Smooth muscle cell of the umbilical artery (primary cell): ENCODE measurements at places on chromosomes 6 and 20. TPM values are rescaled to one million over a fixed set of nuclear protein-coding genes. Genes with fewer than 3 reads are reported as not detected.

Gene CST3
- total RNA-seq = 306 and 317 TPM in 2 replicates

Gene MRPL2
- total RNA-seq = 13.4 and 13.8 TPM in 2 replicates

Gene SIM1
- not detected in 2 replicates for total RNA-seq

Gene AIF1
- not detected in 2 replicates for total RNA-seq

Gene SAMD5
- 0.88 and 3.3 TPM in 2 replicates for total RNA-seq
